ENCODE measurements at places on chromosomes 1 and 21.

DNA sequence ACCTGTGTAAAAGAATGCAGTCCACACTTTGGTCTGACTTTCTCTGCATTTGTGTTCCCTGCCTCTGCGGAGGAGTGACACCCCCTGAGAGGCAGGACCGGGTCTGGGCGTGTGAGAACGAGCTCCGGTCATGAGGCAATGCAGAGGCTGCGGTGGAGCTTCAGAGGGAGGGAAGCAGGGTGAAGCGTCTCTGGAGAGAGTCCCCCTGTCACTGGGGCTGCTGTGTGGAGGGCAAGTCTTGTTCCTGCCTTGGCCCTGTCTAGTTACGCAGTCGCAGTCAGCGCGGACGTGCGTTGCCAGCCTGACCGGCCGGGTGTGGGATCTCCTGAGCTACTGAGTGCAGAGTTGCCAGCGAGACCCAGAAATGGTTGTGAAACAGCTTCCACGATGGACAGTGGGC is 48.5 kb downstream of the BACE2 start:
- DNase-seq = no peak

DNA sequence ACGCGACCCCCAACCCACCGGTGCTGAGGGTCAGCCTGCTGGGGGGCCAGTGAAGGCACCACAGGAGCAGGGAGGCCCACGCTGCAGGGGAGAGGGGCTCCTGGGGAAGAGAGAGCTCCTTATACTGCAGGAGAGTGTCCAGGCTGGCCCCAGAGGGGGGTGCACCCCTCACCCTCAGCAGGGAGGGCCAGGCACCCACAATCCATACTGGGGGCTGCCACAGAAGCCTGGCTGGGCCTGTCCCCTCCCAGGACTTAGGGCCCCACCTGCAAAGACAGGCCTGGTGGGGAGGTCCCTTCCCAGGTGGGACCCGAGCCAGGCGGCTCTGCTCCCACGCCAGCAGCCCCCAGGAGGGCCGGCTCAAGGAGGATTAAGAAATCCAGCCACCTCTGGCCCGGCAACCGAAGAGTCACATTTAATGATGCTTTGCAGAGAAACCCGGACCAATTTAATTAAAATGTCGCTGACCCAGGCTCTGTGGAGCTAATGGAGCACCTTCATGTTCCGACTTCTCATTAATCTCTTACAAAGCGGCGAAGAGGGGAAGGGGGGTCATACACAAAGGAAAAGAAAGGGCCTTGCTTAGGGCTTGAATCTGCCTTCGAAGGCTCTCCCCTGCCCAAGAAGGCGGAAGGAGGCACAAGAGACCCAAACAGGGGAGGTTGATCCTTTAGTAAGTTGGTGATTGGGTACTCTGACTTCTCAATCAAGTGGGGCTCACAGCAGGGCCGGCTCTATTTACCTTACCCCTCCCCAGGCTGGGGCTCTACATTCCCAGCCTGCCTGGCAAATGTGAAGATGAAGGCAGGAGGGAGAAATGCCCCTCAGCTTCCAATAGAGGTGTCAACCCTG is 25.0 kb downstream of the WNT9A start:
- DNase-seq = no peak

DNA sequence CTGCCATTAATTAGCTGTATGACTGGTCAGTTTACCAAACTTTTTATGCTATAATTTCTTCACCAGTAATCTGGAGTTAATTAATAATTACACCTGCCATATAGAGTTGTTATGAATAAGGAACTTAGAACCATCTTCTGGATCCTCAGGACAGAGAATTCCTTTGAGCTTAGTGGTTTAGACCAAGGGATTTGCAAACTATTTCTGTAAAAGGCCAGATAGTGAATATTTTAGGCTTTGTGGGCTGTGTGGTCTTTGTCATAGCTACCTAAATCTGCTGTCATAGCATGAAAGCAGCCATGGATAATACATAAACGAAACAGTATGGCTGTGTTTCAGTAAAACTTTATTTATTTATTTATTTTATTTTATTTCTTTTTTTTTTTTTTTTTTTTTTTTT is 9.0 kb downstream of the TIMM17A start:
- no peak for DNase-seq

DNA sequence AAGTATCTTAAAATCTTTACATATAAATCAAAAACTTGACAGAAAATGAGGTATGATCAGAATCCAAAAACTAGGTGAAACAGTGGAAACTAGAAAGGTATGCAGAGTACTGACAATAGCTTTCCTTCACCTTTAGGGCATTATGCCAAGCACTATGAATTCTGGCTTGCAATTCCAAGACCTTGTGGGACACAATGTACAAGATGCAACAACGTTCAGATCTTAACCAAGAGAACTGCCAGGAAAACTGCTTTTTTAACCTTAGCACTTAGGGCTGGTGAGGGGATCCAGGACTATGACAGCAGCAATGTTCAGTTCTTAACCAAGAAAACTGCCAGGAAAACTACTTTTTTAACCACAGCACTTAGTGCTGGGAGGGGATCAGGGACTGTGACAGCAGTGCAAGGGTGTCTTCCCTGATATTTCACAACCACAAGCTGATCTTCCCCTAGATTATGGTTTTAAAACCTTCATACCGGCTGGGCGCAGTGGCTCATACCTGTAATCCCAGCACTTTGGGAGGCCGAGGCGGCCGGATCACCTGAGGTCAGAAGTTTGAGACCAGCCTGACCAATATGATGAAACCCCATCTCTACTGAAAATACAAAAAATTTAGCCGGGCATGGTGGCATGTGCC is 22.3 kb downstream of the FOXJ3 start:
- DNase-seq = no peak

DNA sequence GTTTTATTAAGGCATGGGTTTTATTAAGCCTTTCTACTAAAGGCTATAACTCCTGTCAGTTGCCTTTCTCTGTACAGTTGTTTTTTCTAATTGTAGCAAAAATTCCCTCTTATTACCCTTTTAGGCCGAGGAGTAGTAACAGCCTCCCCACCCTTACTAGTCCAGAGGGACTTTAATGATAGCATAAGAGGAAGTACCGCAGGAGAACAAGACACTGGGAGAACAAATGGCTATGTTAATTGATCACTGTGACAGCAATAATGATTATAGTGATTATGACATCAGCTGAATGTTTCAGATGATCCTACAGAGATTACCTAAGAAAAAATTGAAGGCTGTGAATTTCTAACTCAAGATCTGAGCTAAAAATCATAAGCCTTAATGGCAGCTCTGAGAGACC is 383.0 kb upstream of the PTBP2 start:
- no peak for DNase-seq

- no peak for DNase-seq
These were observed 2.4 kb downstream of the GRIK3 start for GRCh38 chr1:37031871-37032270.

- DNase-seq = no peak
These were observed 1.2 kb upstream of the LAD1 start for GRCh38 chr1:201400212-201400851.

DNA sequence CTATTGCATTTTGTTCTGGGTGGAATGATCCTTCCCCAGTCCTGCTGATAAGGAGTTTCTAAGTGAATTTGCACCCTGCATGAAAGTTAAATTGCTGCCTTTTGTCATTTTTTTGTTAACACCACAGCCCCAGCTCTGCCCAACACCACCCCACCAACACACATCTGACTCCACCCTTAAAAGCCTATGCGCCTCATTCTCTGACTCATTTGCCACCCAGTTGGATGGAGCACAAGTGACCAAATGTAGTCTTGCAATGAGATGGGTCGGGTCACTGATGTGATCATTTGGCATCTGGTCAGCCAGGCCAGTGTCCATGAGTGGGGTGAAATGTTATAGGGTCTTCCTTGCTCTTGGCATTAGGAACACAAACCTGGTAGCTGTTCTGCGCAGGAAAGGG is 256.8 kb downstream of the KAZN start:
- no peak for DNase-seq

DNA sequence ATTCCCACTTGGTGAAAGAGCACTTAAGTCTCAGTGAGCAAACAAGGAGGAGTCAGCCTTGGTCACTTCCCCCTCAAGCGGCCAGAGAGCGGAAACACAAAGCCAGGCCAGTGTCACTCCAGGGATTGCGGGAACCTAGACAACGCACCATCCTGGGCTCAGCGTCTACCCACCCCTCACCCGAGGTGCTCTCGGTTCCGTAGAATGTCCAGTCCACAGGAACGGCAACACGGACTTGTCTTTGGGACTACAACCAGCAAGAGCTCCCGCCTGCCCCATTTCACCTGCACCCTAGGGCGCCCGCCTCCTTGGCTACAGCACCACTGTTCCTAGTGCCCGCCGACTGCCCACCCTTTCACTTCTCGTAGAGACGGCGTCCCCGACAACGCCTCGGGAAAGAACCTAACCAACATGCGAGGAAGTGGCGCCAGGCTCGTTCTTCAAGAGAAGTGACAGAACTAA is 509 bp downstream of the GDAP2 start:
- no peak for DNase-seq

DNA sequence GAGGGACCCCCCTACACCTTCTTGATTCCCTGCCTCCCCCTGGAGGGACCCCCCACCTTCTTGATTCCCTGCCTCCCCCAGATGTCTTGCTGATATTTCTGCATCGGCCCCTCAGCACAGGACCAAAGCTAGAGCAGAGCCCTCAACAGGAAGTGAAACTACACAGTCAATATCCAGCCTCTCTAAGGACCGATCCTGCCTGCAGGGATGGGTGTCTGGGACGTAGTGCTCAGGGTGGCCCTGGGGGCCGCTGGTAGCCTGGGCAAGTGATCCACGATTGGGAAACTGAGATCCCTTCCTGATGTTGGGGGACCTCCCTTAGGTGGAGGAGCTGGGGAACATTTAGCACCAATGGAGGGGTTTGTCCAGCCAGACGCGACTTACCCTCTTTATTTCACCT is 3.9 kb upstream of the LEFTY2 start:
- DNase-seq = no peak

DNA sequence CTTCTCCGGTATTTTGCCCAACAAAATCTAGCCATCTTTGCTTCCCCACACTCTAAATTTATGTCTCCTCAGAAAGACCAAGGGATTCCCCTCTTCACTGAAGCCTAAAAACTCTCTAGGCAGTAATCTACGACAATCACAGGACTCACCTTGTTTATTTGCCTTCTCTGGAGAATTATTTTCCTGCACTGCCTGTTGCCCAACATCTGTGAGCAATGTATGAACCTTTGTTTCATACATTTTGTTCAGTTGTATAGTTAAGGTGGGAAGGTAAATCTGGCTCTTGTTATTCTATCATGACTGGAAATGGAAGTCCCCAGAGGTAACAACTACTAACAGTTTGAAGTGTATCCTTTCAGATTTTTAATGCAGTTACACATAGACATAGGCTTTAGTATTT is 2.2 kb downstream of the COPA start:
- DNase-seq = no peak

- DNase-seq = no peak
These were observed 78.0 kb downstream of the RGS13 start for GRCh38 chr1:192713921-192714320.

- DNase-seq = no peak
These were observed at the start of gene MX2 for GRCh38 chr21:41361786-41362604. Gene MX2 (plus strand): TSS chr21:41362027. CDS start chr21:41376907, 14,880 bp downstream.

GRCh38 chr1:198234520-198235251 is 77.9 kb downstream of the NEK7 start:
- no peak for DNase-seq

GRCh38 chr1:161300478-161300877 is 9.3 kb downstream of the MPZ start:
- no peak for DNase-seq

DNA sequence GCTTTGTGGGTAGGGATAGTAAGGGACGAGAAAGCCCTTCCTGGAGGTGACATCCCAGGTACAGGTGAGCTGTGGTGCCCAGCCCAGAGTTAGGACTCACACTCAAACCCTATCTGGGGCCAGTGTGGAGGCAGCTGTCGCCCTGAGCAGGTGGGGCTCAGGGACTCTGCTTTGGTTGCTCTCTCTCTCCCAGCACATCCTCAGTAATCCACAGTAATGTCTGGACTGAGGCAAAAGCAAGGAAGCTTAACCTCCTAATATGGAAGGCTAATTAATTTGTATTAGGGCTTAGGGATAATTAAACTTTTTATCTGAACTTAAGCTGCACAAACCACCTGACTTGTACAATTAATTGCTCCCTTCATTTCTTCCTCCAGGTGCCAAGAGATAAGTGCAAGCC is 38.2 kb downstream of the DDX20 start:
- no peak for DNase-seq

GRCh38 chr1:6984986-6985385 is 199.7 kb downstream of the CAMTA1 start:
- no peak for DNase-seq

DNA sequence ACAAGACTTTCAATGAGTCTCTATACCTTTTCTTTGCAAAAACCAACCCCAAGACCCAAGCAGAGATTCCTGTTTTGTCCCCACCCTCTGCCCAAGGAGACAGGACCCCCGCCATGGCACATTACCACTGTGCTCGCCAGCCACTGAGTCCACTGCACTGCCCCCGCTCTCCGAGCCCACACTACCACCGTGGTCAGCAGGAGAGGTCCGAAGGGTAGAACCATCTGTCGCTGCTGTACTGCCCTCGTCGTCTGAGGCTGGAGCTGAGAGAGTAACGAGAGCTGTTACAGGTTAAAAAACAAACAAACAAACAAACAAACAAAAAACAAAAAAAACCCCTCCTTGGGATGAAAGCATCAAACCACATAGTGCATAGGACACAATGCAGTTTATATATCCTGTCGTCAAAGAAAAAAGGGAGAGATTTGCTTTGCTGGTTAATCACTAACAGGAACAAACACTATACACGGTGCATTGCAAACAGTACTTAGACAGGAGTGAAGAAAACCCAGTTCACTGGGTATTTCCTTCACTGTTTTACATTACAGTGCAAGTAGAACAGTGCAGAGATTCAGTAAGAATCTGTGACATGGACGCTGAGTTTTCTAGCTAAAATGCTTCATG is 71.0 kb downstream of the UBR4 start:
- DNase-seq = no peak

DNA sequence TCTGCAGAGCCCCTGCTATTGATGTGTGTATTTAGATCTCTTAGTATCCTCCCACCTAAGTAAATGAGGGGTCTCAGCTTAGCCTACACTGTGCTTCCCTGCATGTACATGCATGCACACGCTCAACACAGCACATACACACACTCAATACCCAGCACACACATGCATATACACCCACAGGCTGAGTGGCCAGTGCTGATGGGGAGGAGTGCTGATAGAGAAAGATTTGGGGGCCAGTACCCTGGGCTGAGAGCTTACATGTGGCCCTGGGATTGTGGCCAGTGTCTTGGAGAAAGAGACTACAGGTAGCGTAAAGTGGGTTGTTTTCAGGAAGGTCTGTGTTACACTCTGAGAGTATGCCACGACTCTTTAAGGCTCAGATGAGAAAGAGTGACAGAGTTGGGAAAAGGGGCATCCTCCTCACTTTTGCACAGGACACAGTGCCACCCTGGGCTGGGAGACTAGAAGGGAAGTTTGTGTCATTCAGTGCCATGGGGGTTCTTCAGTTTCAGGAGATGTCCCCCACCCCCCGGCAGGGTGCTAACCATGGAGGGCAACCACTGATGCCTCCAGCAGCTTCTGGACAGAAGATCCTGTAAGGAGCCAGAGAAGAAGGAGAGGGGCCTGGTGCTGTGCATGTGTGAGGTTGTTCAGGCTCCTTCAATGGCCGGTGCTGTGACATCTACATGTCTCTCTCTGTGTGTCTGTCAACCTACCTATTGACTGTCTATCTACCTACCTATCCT is 166.8 kb downstream of the RHOU start:
- DNase-seq = no peak
